ENCODE measurements at places on chromosomes 13 and 19. TPM values are rescaled to one million over a fixed set of nuclear protein-coding genes. Genes with fewer than 3 reads are reported as not detected.
A peak's percentile ranks its signal among the peaks of the same experiment; 100 is the strongest.

GRCh38 chr13:51905787-51906186 lies 44.0 kb downstream of the CCDC70 start:
- H3K27ac ChIP-seq, result no peak overlapping the region
- no peak overlapping the region for H3K4me3 ChIP-seq

DNA sequence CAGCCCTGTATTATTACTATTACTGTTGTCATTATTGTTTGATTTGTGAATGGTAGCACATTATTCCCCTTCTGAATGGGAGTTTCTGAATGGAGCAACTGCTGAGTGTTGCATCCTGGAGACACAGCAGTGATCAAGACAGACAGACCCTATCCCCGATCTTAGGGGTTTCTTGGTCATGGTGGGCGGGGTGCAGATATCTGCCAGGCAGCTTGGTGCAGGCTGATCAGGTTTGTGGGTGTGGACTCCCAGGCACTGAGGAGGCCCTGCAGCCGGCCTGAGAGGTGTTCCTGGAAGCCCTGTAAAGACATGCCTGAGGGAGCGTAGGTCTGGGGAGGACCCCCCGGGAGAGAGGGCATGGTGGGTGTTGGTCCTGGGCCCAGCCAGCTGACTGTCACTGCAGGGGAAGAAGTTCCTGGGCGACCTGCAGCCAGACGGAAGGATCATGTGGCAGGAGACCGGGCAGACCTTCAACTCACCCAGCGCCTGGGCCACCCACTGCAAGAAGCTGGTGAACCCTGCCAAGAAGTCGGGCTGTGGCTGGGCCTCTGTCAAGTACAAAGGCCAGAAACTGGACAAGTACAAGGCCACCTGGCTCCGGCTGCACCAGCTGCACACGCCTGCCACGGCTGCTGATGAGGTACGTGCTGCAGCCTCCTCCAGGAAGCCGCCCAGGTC lies 2.1 kb downstream of the MPND start:
- no peak overlapping the region for H3K27ac ChIP-seq
- H3K36me3 ChIP-seq, result no peaks in the 10 kb centered on the region
- no peak for DNase-seq
- H3K4me1 ChIP-seq, result peaks cover 6% of the 10 kb centered on the region

DNA sequence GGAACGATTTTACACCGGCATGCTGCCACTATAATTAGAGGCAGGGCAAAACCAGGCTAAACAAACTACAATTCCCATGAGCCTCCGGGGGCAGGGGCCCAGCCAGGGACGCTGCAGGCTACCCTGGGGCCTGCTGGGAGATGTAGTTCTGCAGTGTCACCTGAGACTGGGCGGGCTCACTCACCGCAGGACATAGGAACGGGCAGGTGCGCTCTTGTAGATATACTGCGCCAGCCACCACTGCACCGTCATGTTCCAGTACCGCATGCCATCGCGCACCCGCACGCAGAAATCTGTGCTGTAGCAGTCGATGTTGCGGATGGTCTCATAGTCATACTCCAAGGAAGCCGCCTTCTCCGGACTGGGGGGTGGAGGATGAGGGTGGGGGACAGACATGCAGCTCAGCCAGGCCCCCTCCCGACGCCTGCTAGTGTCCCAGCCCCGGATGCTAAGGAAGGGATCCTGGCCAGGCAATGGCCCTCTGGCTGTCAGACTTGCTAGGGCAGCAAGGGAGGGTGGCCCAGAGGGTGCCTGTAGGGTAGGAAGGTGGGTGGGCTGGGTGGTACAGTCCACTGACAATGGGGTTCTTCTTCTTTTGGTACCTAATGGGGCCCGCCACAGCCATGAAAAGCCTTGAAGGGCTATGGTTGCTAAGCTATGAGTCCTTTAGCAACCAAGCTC lies 5.8 kb upstream of the TMC4 start:
- H3K4me3 ChIP-seq, result no peak overlapping the region
- no peaks in the 10 kb centered on the region for H3K27me3 ChIP-seq
- no peaks in the 10 kb centered on the region for H3K4me1 ChIP-seq
- H3K36me3 ChIP-seq, result peaks cover 72% of the 10 kb centered on the region
- no peak overlapping the region for H3K27ac ChIP-seq

- peaks cover 48% of the 10 kb centered on the region for H3K4me1 ChIP-seq
- peaks cover 68% of the 10 kb centered on the region for H3K36me3 ChIP-seq
- no peak overlapping the region for H3K27ac ChIP-seq
- H3K27me3 ChIP-seq, result no peaks in the 10 kb centered on the region
- no peak for DNase-seq
Observed at GRCh38 chr19:16876904-16877361, 11.9 kb upstream of the F2RL3 start.

- H3K27ac ChIP-seq, result no peak overlapping the region
- H3K4me3 ChIP-seq, result no peak overlapping the region
- H3K27me3 ChIP-seq, result no peaks in the 10 kb centered on the region
- H3K4me1 ChIP-seq, result peaks cover 37% of the 10 kb centered on the region
- H3K36me3 ChIP-seq, result no peaks in the 10 kb centered on the region
- DNase-seq, result peak; percentile 77
Observed at GRCh38 chr13:45370922-45371406, 30.0 kb upstream of the TPT1 start.

- H3K4me3 ChIP-seq, result no peak overlapping the region
- no peaks in the 10 kb centered on the region for H3K36me3 ChIP-seq
- no peaks in the 10 kb centered on the region for H3K4me1 ChIP-seq
Observed at GRCh38 chr19:48560095-48560530, 8.1 kb downstream of the SULT2B1 start.

DNA sequence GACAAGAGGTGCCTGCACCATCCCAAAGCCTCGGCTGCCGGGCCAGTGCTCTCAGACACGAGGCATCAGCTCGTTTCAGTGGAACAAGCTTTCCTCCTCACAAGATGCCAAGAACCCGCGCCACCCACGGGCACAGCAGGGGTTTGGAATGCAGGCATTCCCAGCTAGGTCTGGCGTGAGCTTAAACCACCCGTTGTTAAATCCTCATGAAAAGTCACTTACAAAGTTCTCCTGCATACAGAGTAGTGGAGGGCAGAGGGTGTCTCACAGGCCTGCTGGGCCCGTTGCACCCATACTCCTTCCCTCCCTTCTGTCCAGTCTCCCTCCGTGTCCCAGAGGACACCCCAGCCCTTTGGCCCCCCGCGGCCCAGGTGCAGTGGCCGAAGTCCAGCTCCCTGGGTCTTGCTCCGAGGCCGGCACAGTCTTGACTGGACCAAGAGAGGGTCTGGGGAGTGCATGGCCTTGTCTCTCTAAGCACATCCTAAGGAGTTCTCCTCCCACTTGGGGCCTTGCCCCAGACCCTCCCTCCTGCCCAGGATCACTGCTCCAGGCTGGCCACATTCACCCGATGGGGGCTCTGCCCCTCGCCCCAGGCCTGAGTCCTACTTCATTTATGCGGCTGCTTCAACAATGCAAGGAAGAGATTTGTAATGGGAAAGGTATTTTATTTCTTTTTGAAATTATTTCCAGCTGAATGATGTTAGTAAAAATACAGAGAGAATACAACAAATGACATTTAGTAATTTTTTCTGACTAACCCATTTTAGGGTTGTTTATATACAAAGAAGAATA lies 35.2 kb upstream of the GRTP1 start:
- H3K27ac ChIP-seq, result no peak overlapping the region
- H3K36me3 ChIP-seq, result no peaks in the 10 kb centered on the region
- DNase-seq, result no peak
- H3K4me3 ChIP-seq, result no peak overlapping the region
- peaks cover 7% of the 10 kb centered on the region for H3K4me1 ChIP-seq

DNA sequence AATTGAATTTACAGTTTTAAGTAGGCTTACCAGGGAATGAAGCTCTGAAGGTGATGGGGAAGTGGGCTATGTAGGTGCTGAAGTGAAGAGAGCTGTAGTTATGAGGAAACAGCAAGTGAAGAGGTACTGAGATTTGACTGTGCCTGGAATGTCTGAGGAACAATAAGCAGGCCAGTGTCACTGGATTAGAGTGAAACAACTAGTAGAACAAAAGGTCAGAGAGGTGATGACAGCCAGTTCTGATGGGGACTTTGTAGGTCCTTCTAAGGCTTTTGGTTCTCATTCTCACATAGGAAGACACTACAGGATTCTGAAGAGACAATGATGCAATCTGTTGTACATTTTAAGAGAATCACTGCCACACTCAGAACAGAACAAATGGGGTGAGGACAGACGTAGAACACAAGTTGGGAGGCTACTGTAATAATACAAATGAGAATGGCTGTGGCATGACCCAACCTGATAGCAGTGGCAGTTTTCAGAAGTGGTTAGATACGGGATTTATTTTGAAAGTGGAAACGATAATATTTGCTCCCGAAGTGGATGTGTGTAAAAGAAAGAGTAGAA lies 130.8 kb downstream of the MYCBP2 start:
- no peaks in the 10 kb centered on the region for H3K36me3 ChIP-seq
- no peak for DNase-seq
- H3K27ac ChIP-seq, result no peak overlapping the region
- H3K4me3 ChIP-seq, result no peak overlapping the region

DNA sequence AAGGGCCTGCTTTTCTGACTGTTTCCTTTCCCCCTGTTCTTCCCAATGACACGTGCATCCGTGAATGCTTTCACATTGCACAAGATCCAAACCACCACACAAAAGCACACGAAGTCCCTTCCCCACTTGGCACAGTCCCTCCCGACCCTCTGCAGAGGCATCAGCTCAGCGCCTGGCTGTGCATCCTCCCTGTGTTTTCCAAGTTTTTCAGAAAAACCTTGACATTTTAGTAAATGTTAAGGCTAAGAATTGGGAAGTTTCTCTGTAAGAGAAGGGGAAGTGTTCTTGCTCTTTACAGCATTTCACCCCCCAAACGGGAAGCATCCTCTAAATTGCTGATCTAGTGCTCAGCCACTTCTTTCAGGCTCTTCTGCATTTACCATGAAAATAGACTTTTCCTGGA lies 94.5 kb upstream of the TM9SF2 start:
- no peak overlapping the region for H3K27ac ChIP-seq
- H3K4me1 ChIP-seq, result no peaks in the 10 kb centered on the region
- no peaks in the 10 kb centered on the region for H3K27me3 ChIP-seq
- no peaks in the 10 kb centered on the region for H3K36me3 ChIP-seq
- H3K4me3 ChIP-seq, result no peak overlapping the region

- H3K4me1 ChIP-seq, result no peaks in the 10 kb centered on the region
- no peak overlapping the region for H3K27ac ChIP-seq
- DNase-seq, result no peak
- H3K36me3 ChIP-seq, result no peaks in the 10 kb centered on the region
- no peak overlapping the region for H3K4me3 ChIP-seq
Observed at GRCh38 chr13:43647471-43647870, 139.3 kb downstream of the ENOX1 start.

- H3K4me1 ChIP-seq, result no peaks in the 10 kb centered on the region
- H3K27me3 ChIP-seq, result no peaks in the 10 kb centered on the region
- no peak overlapping the region for H3K27ac ChIP-seq
- H3K36me3 ChIP-seq, result no peaks in the 10 kb centered on the region
- no peak overlapping the region for H3K4me3 ChIP-seq
Observed at GRCh38 chr13:91238036-91238435, 109.5 kb upstream of the MIR17HG start.

GRCh38 chr19:43519436-43520088 lies 7.4 kb downstream of the ETHE1 start:
- no peaks in the 10 kb centered on the region for H3K36me3 ChIP-seq
- no peak overlapping the region for H3K27ac ChIP-seq
- peak; percentile 78 for DNase-seq
- H3K27me3 ChIP-seq, result no peaks in the 10 kb centered on the region
- H3K4me1 ChIP-seq, result peaks cover 11% of the 10 kb centered on the region

- H3K36me3 ChIP-seq, result no peaks in the 10 kb centered on the region
- H3K4me1 ChIP-seq, result no peaks in the 10 kb centered on the region
- no peak for DNase-seq
- H3K27me3 ChIP-seq, result no peaks in the 10 kb centered on the region
Observed at GRCh38 chr19:32873247-32873959, 3.8 kb upstream of the SLC7A9 start.

- H3K4me3 ChIP-seq, result no peak overlapping the region
- DNase-seq, result no peak
- H3K27ac ChIP-seq, result no peak overlapping the region
- no peaks in the 10 kb centered on the region for H3K4me1 ChIP-seq
- H3K27me3 ChIP-seq, result no peaks in the 10 kb centered on the region
- no peaks in the 10 kb centered on the region for H3K36me3 ChIP-seq
Observed at GRCh38 chr13:92135509-92135908, 737.1 kb downstream of the GPC5 start.

DNA sequence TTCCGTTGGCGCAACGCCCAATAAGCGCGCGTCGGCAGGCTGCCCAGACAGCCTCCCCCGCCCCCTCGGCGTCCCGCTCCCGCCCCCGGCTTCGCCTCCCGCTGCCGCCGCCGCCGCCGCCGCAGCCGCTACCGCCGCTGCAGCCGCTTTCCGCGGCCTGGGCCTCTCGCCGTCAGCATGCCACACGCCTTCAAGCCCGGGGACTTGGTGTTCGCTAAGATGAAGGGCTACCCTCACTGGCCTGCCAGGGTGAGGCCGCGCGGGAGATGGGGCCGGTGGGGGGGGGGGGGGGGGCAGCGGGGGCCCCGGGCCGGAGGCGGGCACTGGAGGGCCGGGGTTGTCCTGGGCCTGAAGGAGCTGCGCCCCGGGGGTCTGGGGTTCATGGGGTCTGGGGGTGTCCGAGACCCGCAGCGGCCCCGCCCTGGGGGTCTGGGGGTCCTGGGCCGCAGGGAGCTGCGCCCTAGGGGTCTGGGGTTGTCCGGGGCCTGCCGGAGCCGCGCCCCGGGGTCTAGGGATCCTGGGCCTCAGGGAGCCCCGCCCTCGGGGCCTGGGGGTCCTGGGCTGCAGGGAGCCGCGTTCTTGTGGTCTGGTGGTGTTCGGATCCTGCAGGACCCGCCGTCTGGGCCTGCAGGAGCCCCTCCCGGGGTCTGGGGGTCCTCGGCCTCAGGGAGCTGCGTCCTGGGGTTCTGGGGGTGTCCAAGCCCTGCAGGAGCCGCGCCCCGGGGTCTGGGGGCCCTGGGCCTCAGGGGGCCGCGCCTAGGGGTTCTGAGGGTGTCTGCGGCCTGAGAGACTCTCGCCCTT lies at the start of gene HDGFL2:
Gene HDGFL2, plus strand, starts transcription at position 124 of the 801 bp plus-strand sequence. Its CDS starts 54 bp downstream, at position 178.
- H3K4me1 ChIP-seq, result peaks cover 25% of the 10 kb centered on the region
- peak within 1 kb of the TSS; percentile 11 for H3K27ac ChIP-seq
- no peaks in the 10 kb centered on the region for H3K27me3 ChIP-seq

DNA sequence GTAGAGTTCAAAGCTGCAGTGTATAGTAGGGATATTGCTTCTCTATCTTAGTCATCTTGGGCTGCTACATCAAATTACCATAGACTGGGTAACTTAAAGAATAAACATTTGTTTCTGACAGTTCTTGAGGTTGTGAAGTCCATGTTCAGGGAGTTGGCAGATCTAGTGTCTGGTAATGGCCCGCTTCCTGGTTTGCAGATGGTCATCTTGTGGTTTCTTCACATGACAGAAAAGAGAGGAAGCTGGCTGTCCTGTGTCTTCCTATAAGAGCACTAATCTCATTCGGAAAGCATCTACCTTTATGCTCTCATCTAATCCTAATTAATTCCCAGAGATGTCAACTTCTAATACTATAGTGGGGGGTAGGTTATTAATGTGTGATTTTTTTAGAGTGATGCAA lies 6.2 kb downstream of the ZNF763 start:
- no peak overlapping the region for H3K4me3 ChIP-seq
- no peaks in the 10 kb centered on the region for H3K36me3 ChIP-seq
- DNase-seq, result no peak
- H3K27me3 ChIP-seq, result no peaks in the 10 kb centered on the region
- H3K4me1 ChIP-seq, result peaks cover 9% of the 10 kb centered on the region
- peak overlapping the region; percentile 47 for H3K27ac ChIP-seq

- H3K36me3 ChIP-seq, result no peaks in the 10 kb centered on the region
- H3K27me3 ChIP-seq, result peaks cover 29% of the 10 kb centered on the region
- H3K4me1 ChIP-seq, result no peaks in the 10 kb centered on the region
- H3K4me3 ChIP-seq, result no peak overlapping the region
Observed at GRCh38 chr19:51489113-51489512, 10.8 kb downstream of the CEACAM18 start.

LSR gene
- total RNA-seq, result 8.7 TPM

ATCAY gene
- total RNA-seq, result not detected

NLRP9 gene
- not detected for total RNA-seq

STARD13 gene
- 34.2 TPM for total RNA-seq

SULT2A1 gene
- not detected for total RNA-seq

HTR2A gene
- not detected for total RNA-seq

DHPS gene
- total RNA-seq, result 59.3 TPM

KLF1 gene
- not detected for total RNA-seq

YIPF2 gene
- 14.6 TPM for total RNA-seq

SULT2B1 gene
- total RNA-seq, result not detected

Data from heart right ventricle (tissue), 16 donors.